Psoas muscle (tissue), 8 donors: ENCODE measurements at places on chromosomes 5 and 9.

- no peak overlapping the region for H3K4me3 ChIP-seq
- H3K4me1 ChIP-seq = no peaks in the 10 kb centered on the region
- H3K27ac ChIP-seq = no peak overlapping the region
Observed at GRCh38 chr5:172569861-172570558, 71.1 kb upstream of the NEURL1B start.

- H3K36me3 ChIP-seq = no peaks in the 10 kb centered on the region
- peaks cover 15% of the 10 kb centered on the region for H3K4me1 ChIP-seq
- DNase-seq = no peak
- H3K27ac ChIP-seq = no peak overlapping the region
- no peaks in the 10 kb centered on the region for H3K27me3 ChIP-seq
- H3K4me3 ChIP-seq = no peak overlapping the region
Observed at GRCh38 chr5:58113172-58113571, 346.7 kb downstream of the PLK2 start.

DNA sequence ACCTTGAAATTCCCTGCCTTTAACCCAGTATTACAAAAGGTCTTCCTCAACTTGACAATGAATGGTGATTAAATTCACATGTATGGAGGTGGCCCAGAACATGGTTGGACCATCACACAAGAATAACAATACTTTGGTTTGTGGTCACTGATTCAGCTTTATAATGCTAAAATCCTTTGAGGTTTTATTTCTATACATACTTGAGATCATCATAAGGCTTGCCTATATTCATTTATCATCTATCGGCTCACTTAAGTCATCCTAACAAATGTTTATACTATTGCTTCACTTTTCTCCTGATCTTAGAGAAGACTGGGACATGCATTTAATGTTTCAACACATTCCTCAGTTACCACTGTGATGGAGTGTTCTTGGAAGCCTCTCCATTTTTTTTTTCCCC is 191.3 kb downstream of the DMAC1 start:
- H3K36me3 ChIP-seq = no peaks in the 10 kb centered on the region
- no peaks in the 10 kb centered on the region for H3K4me1 ChIP-seq
- no peaks in the 10 kb centered on the region for H3K27me3 ChIP-seq
- H3K4me3 ChIP-seq = no peak overlapping the region
- no peak overlapping the region for H3K27ac ChIP-seq

- DNase-seq = no peak
- H3K36me3 ChIP-seq = no peaks in the 10 kb centered on the region
- no peak overlapping the region for H3K4me3 ChIP-seq
- H3K27me3 ChIP-seq = no peaks in the 10 kb centered on the region
- H3K27ac ChIP-seq = no peak overlapping the region
Observed at GRCh38 chr9:4082948-4083347, 216.9 kb downstream of the GLIS3 start.

DNA sequence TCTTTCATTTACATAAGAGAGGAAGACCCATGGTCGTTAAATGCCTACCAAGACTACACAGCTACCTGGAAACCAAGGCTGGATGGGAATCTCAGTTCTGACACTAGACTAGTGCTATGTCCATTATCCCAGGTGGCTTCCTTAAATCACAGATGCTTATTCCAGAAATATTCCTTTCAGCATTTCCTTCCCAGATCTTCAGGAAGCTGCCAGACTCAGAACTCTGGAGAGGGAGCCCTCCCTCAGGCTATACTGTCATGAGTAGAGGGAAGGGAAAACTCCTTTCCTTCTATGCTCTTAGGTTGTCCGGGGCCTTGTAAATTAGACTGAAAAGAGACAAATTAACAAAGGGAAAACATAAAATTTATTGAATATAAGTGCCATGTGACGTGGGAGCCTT is 20.8 kb downstream of the FREM1 start:
- H3K4me3 ChIP-seq = no peak overlapping the region
- H3K27ac ChIP-seq = no peak overlapping the region

- DNase-seq = no peak
- no peaks in the 10 kb centered on the region for H3K36me3 ChIP-seq
- H3K27me3 ChIP-seq = no peaks in the 10 kb centered on the region
- no peaks in the 10 kb centered on the region for H3K4me1 ChIP-seq
- H3K4me3 ChIP-seq = no peak overlapping the region
- no peak overlapping the region for H3K27ac ChIP-seq
Observed at GRCh38 chr5:76615759-76616158, 7.4 kb downstream of the F2RL2 start.

GRCh38 chr9:110251212-110251611 is 5.1 kb downstream of the TXN start:
- no peaks in the 10 kb centered on the region for H3K27me3 ChIP-seq
- no peak overlapping the region for H3K4me3 ChIP-seq
- peaks cover 4% of the 10 kb centered on the region for H3K36me3 ChIP-seq
- H3K4me1 ChIP-seq = peaks cover 19% of the 10 kb centered on the region

- no peaks in the 10 kb centered on the region for H3K4me1 ChIP-seq
- no peak overlapping the region for H3K27ac ChIP-seq
- no peak for DNase-seq
Observed at GRCh38 chr9:69719367-69719766, 40.4 kb downstream of the PTAR1 start.

- H3K27me3 ChIP-seq = no peaks in the 10 kb centered on the region
- H3K36me3 ChIP-seq = no peaks in the 10 kb centered on the region
- H3K4me1 ChIP-seq = no peaks in the 10 kb centered on the region
- no peak for DNase-seq
- no peak overlapping the region for H3K27ac ChIP-seq
Observed at GRCh38 chr5:83844449-83845068, 123.9 kb upstream of the HAPLN1 start.

GRCh38 chr9:130267930-130268329 is 2.4 kb downstream of the HMCN2 start:
- H3K4me3 ChIP-seq = no peak overlapping the region
- peaks cover 95% of the 10 kb centered on the region for H3K27me3 ChIP-seq
- no peaks in the 10 kb centered on the region for H3K36me3 ChIP-seq
- H3K27ac ChIP-seq = peak overlapping the region; percentile 36
- H3K4me1 ChIP-seq = peaks cover 4% of the 10 kb centered on the region
- peak; percentile 74 for DNase-seq

DNA sequence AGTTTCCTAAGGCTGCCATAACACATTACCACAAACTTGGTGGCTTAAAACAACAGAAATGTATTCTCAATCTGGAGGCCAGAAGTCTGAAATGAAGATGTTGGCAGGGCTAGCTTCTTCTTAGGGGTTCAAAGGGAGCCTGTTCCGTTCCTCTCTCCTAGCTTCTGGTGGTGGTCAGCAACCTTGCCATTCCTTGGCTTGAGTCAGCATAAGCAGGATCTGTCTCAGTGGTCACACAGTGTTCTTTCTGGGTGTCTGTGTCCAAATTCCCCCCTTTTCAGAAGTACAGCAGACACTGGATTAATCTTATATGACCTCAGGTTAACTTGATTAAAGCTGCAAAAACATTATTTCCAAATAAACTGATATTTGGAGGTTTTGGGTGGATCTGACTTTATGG is 2.1 kb upstream of the OSMR start:
- no peaks in the 10 kb centered on the region for H3K4me1 ChIP-seq
- no peaks in the 10 kb centered on the region for H3K36me3 ChIP-seq
- no peak overlapping the region for H3K4me3 ChIP-seq

- DNase-seq = no peak
- no peak overlapping the region for H3K27ac ChIP-seq
- H3K27me3 ChIP-seq = no peaks in the 10 kb centered on the region
- H3K4me3 ChIP-seq = no peak overlapping the region
- H3K4me1 ChIP-seq = no peaks in the 10 kb centered on the region
- H3K36me3 ChIP-seq = no peaks in the 10 kb centered on the region
Observed at GRCh38 chr5:99814321-99815063, 720.7 kb upstream of the FAM174A start.
